Panc1 (cell line): ENCODE measurements at places on chromosomes 11 and 22. TPM values are rescaled to one million over a fixed set of nuclear protein-coding genes. Genes with fewer than 3 reads are reported as not detected.

Gene OR5B21
- not detected for total RNA-seq

Gene MRPL16
- 41.8 TPM for total RNA-seq

Gene TRPM5
- total RNA-seq: 0.08 TPM

Gene DDIAS
- total RNA-seq: 22.9 TPM

Gene TRIM49D2
- not detected for total RNA-seq
